ENCODE measurements at places on chromosomes 7 and 10. TPM values are rescaled to one million over a fixed set of nuclear protein-coding genes. Genes with fewer than 3 reads are reported as not detected.

Gene ALOX5
- total RNA-seq, result not detected

Gene MMS19
- 145 TPM for total RNA-seq

Gene CYP2C19
- total RNA-seq, result not detected

Gene GFRA1
- total RNA-seq, result 0.99 TPM

Gene PLEKHS1
- total RNA-seq, result not detected

Gene CALCR
- total RNA-seq, result not detected

Gene ZMIZ1
- 25.8 TPM for total RNA-seq

Gene CYP2C9
- total RNA-seq, result not detected

Gene SEMA3E
- 1.2 TPM for total RNA-seq

Gene CABCOCO1
- 0.29 TPM for total RNA-seq

Gene COPS6
- total RNA-seq, result 92.1 TPM

Gene SFTPD
- total RNA-seq, result not detected

Gene FFAR4
- not detected for total RNA-seq

Gene CAV1
- total RNA-seq, result 1,027 TPM

Gene TRPV5
- not detected for total RNA-seq

Gene TAS2R3
- total RNA-seq, result not detected

Gene AKR1C1
- 0.15 TPM for total RNA-seq

Gene SPDYE8
- total RNA-seq, result not detected

Gene SFTPA2
- not detected for total RNA-seq

Gene SLC29A4
- 3.8 TPM for total RNA-seq

Gene NRCAM
- total RNA-seq, result 14.8 TPM

Gene ZNF679
- total RNA-seq, result not detected

Gene TBC1D12
- 12.9 TPM for total RNA-seq

Gene NDUFB2
- 446 TPM for total RNA-seq

Gene TEX47
- total RNA-seq, result not detected

Gene OPN4
- total RNA-seq, result not detected

Gene CALU
- total RNA-seq, result 416 TPM

Gene SH2B2
- 5.5 TPM for total RNA-seq

Gene ZNF438
- 6.9 TPM for total RNA-seq

Gene PPP1R17
- total RNA-seq, result not detected

Gene GTF2IRD1
- total RNA-seq, result 13.6 TPM

Gene NACAD
- total RNA-seq, result 7.9 TPM

Gene RBM17
- 33.7 TPM for total RNA-seq

Gene PAXIP1
- 9.1 TPM for total RNA-seq

Gene UFSP1
- total RNA-seq, result 0.34 TPM

Gene PDE6C
- total RNA-seq, result not detected

Gene HOXA11
- total RNA-seq, result 5.0 TPM

Gene FAM204A
- 34.5 TPM for total RNA-seq

Gene BEND7
- total RNA-seq, result 18.3 TPM

Gene ABCC2
- total RNA-seq, result 0.70 TPM

Gene CPSF4
- 28.9 TPM for total RNA-seq

Gene ADAM22
- 1.1 TPM for total RNA-seq

Gene GPR85
- 0.24 TPM for total RNA-seq

Gene CTAGE4
- total RNA-seq, result not detected

Gene TRAPPC14
- 20.0 TPM for total RNA-seq

Gene HECW1
- not detected for total RNA-seq

Gene COG5
- 28.5 TPM for total RNA-seq

Gene WEE2
- not detected for total RNA-seq

Gene SMKR1
- total RNA-seq, result 2.0 TPM

Gene TMEM184A
- 0.64 TPM for total RNA-seq

Gene FLNC
- total RNA-seq, result 170 TPM

Gene FRMD4A
- 162 TPM for total RNA-seq

Gene LRRC61
- 1.7 TPM for total RNA-seq

Gene COL28A1
- not detected for total RNA-seq

Gene SPAM1
- not detected for total RNA-seq

Gene OPN1SW
- total RNA-seq, result not detected
